Peyer's patch (tissue), 4 donors: ENCODE measurements at places on chromosomes 7 and 10. TPM values are rescaled to one million over a fixed set of nuclear protein-coding genes. Genes with fewer than 3 reads are reported as not detected.
A peak's percentile ranks its signal among the peaks of the same experiment; 100 is the strongest.

DNA sequence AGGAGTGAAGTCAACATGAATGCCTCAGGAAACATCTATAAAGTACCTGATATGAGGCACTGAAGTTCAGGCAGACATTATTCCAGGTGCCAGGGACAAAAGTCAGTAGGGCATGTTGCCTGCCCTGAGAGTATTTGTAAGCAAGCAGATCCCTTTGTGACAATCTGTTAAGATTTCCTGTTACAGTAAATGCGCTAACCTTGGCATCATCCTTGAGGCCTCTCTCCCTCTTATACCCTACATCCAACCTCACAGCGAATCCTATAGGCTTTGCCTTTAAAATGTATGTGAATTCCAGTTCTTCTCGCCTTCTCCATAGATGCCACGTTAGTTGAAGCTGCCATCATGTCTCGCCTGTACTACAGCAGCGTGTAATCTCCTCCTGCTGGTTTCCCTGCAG is 165.3 kb downstream of the DNAH11 start:
- H3K36me3 ChIP-seq = no peaks in the 10 kb centered on the region
- no peak overlapping the region for H3K4me3 ChIP-seq
- H3K27ac ChIP-seq = no peak overlapping the region

The STEAP2 gene
- total RNA-seq = 22.4 TPM

DNA sequence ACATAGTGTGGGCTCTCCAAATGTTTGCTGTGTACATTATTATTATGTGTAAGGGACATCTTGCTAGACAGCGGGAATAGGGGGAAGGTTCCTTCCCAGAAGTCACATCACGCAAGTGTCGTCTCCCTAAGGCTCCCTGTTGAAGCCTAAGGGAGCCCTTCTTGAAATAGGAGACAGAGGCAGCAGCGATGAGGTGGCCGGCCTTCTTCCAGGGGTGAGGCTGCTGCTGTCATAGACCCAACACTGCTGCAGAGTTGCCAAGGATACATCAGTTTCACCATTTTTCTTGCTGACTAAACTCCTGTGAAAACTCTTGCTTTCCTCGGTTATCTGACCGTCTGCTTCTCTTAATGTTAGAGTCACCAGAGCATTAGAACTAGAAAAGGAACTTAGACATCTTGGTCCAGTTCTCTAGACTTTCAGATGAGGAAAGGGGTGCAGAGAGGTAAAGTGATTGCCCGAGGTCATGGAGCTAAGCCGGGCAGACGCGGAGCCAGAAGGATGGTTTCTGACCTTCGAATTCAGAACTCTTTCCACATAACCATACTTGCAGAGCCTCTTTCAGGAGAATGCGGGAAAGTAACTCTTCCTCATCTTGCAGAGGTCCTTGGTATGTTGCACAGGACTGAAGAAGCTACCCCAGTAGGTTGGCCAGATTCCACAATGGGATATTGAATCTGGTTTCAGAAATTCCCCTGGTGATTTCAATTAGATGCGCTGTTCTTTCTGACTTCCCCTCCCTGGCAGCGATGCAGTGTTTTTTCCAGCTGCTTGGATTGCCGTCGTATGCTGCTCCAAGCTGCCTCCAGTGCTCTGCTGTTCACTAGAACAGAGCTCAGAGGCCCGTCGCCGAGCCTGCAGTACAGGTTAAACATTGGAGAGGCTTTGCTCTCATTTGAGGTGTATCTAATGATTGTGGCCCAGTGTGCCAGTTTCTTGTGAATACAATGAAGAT is 217.1 kb downstream of the CAMK1D start:
- H3K27me3 ChIP-seq = no peaks in the 10 kb centered on the region
- H3K36me3 ChIP-seq = no peaks in the 10 kb centered on the region
- H3K4me1 ChIP-seq = no peaks in the 10 kb centered on the region
- DNase-seq = no peak

The ANKRD7 gene
- not detected for total RNA-seq

The LIPN gene
- total RNA-seq = not detected

GRCh38 chr10:97131666-97132065 is 54.1 kb downstream of the SLIT1 start:
- H3K4me1 ChIP-seq = no peaks in the 10 kb centered on the region
- H3K27me3 ChIP-seq = no peaks in the 10 kb centered on the region
- H3K36me3 ChIP-seq = no peaks in the 10 kb centered on the region
- no peak overlapping the region for H3K27ac ChIP-seq

DNA sequence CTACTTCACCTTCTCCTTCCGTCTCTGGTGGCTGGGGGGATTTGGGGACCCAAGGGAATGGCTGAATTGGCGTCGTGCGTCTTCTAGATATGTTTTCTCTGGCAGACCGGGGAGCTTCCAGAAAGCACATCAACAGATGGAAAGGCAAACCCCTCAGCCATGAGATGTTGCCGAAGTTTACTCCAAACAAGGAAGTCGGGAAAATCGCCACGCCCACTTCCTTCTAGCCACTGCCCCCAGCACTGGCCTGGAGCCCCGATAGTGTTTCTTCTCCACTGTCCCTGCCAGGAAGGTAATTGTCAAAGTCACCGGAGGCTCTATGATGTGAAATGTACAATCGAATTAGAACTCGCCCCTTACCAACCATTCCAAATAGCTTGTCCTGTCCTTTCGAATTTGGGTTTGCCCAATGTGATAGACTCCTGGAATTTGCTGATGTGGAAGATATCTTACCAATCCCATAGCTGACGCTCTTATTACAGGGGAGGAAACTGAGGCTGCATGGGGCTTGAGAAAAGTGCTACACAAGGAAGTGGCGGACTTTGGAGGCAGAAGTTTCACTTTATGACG is 191.0 kb downstream of the LSM5 start:
- H3K36me3 ChIP-seq = no peaks in the 10 kb centered on the region
- H3K4me1 ChIP-seq = peaks cover 4% of the 10 kb centered on the region
- no peak overlapping the region for H3K27ac ChIP-seq
- no peaks in the 10 kb centered on the region for H3K27me3 ChIP-seq
- H3K4me3 ChIP-seq = peak overlapping the region; percentile 41

The GHRHR gene
- not detected for total RNA-seq

DNA sequence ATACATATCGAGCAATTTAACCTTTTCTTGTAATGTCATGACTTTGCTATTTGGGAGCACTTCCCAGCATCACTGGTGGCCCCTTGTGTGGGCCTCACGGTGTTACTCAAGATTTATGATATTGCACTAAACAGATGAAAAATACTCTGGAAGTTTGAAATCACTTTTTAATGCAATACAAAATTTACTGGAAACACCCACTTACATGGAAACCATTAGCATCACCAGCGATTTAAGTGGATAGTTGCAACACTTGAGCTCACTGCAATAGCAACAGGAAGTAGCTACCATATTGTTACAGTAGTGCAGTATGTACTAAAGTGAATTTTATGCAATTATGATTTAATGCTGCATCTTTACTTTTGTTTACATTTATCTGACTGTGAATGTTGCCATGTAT is 184.4 kb downstream of the MDFIC start:
- no peak overlapping the region for H3K4me3 ChIP-seq
- no peaks in the 10 kb centered on the region for H3K36me3 ChIP-seq
- no peaks in the 10 kb centered on the region for H3K27me3 ChIP-seq
- no peak for DNase-seq

The HPSE2 gene
- 3.8 TPM for total RNA-seq

GRCh38 chr7:93245525-93246432 is 13.6 kb downstream of the VPS50 start:
- no peak for DNase-seq
- H3K4me3 ChIP-seq = no peak overlapping the region
- H3K27me3 ChIP-seq = no peaks in the 10 kb centered on the region
- no peaks in the 10 kb centered on the region for H3K4me1 ChIP-seq
- H3K27ac ChIP-seq = no peak overlapping the region

DNA sequence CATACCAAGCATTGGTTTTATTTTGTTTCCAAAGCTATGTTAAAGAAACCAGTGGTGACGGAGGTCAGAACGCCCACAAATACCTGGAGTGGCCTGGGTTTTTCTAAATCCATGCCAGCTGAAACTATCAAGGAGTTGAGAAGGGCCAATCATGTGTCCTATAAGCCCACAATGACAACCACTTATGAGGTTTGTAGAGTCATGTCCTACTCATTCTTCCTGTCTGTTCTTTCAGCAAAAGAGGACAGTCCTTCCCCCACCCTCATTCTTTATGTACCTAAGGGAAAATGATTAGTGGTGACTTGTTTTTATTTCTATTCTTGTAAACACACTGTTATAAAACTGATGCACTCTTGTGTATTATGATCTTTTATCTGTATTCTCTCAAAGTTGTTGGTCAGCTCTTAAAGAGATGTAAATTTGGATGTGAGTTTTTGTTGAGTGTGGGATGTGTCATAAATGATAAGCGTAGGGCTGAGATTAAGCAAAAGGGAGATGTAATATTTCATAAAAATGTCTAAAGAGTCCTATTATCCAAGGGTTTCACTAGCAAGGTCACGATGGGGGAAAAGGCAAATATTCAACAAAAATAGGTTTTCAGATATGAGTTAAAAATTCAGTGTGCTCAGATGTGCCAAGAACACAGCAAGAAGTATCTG is 294.4 kb downstream of the BICC1 start:
- no peaks in the 10 kb centered on the region for H3K27me3 ChIP-seq
- no peak for DNase-seq
- H3K4me1 ChIP-seq = no peaks in the 10 kb centered on the region
- H3K36me3 ChIP-seq = no peaks in the 10 kb centered on the region
- H3K27ac ChIP-seq = no peak overlapping the region
- H3K4me3 ChIP-seq = no peak overlapping the region

The HOXA11 gene
- not detected for total RNA-seq

The AGMO gene
- total RNA-seq = 16.6 TPM

DNA sequence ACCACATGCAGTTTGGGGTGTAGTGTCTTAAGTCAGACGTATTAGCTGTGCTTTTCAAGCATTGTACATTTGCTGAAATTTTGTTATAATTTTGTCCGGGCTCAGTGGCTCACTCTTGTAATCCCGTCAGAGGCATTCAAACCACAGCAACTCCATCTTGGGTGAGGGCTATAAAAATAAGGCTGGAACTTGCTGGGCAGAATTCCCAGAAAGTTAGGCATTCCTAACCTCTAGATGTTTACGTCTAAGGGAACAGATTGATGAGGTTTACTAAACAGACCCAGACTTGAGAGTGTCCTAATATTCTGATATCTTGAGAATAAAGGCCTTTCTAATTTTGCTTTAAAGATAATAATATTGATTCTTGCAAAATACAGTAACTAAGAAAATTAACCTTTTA is 957.8 kb downstream of the NXPH1 start:
- H3K27me3 ChIP-seq = no peaks in the 10 kb centered on the region
- no peak overlapping the region for H3K27ac ChIP-seq
- H3K4me1 ChIP-seq = no peaks in the 10 kb centered on the region
- no peaks in the 10 kb centered on the region for H3K36me3 ChIP-seq

GRCh38 chr10:35898716-35899440 is 256.8 kb upstream of the FZD8 start:
- H3K27me3 ChIP-seq = no peaks in the 10 kb centered on the region
- no peaks in the 10 kb centered on the region for H3K36me3 ChIP-seq
- H3K4me3 ChIP-seq = no peak overlapping the region
- no peak for DNase-seq
- no peak overlapping the region for H3K27ac ChIP-seq

GRCh38 chr10:68301790-68302502 is 29.9 kb upstream of the HNRNPH3 start:
- H3K36me3 ChIP-seq = peaks cover 12% of the 10 kb centered on the region
- no peak overlapping the region for H3K4me3 ChIP-seq
- DNase-seq = no peak

GRCh38 chr10:124251317-124252065 is 158.1 kb upstream of the CHST15 start:
- H3K4me1 ChIP-seq = no peaks in the 10 kb centered on the region
- no peak overlapping the region for H3K27ac ChIP-seq
- H3K4me3 ChIP-seq = no peak overlapping the region
- no peaks in the 10 kb centered on the region for H3K36me3 ChIP-seq

The COL17A1 gene
- total RNA-seq = 240 TPM

DNA sequence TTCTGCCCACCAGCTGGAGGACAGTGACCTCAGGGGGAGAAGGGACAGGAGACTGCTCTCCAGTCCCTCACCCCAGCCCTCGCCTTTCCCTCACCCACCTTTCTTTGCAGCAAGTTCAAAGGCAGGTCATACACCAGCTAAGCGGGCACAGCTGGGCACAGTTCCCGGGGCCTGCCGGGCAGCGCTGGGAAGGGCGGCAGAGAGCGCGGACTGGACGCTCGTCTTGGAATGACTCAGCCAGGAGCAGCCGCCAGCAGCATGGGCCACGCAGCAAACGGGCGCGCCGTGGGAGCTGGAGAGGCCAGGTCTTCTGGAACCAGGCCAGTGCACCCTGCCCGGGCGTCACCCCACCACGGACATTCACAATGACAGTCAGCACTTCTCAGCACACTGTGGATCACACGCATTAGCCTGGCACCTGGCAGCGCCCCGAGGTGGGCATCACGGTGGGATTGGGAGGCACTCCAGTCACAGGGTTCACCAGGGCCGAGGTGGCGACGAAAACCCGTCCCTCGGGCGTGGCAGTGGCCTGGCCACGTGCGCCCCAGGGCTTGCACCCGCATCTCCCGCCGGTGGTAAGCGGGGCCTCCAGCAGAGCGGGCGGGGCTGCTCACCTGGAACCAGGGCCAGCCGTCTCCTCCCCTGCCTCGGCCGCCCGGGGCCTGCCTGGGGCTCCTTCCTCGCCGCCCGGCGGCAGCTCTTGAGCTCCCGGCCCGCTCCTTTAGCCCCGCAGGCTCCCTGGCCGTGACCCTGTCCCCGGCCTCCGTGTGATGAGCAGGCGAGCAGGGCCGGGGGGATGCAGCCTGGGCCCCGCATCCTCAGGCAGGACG is 29.0 kb upstream of the WDFY4 start:
- peak; percentile 85 for DNase-seq
- no peaks in the 10 kb centered on the region for H3K4me1 ChIP-seq
- H3K27ac ChIP-seq = peak overlapping the region; percentile 23
- no peaks in the 10 kb centered on the region for H3K36me3 ChIP-seq

DNA sequence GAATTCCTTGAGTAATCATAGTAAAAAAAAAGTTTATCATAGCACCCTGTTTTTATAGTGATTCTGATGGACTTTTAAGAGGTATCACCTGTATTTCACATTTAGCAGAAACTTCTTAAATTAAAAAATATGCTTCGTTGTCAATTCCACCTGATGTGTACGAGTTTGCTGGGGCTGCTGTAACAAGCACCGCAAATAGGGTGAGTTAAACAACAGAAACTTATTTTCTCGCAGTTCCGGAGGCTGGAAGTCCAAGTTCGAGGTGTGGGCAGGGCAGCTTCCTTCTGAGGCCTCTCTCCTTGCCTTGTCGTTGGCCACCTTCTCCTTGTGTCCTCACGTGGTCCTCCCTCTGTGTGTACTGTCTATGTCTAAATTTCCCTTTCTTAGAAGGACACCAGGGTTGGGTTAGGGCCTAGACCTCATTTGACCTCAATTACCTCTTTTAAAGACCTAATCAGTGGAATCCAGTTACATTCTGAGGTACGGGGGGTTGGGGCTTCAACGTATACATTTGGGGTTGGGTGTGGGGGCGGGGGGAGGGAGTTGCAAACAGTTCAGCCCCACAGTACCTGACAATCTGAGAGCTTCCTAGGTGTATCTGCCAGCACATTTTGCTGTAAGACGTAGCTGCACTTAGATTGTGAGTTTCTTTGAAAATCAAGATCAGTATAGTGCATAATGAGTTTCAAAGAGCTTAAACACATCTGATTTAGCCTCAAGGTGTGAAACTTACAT is 72.7 kb downstream of the RBM33 start:
- DNase-seq = no peak
- H3K27me3 ChIP-seq = no peaks in the 10 kb centered on the region
- no peaks in the 10 kb centered on the region for H3K36me3 ChIP-seq
- H3K4me3 ChIP-seq = no peak overlapping the region
- H3K4me1 ChIP-seq = no peaks in the 10 kb centered on the region
